NCI-H1048 (cell line): ENCODE measurements at places on chromosomes 16 and 17.

DNA sequence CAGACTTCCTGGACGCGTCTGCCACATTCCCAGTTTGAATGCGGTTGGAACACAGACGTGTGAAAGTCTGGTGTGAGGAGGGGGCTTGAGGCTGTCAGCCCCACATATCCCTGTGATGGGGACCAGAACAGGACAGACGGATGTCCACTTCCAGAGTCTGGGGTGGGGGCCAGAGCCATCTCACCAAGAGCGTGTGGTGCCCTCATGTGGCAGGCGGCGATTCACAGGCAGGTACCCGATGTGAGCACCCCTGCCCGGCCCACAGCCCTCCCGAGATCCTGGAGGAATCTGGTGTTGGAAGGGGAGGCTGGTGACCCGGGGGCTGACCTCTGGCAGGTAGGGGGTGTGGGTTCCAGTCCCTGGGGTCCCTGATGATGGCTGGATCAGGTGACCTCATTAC lies 51.5 kb downstream of the ENGASE start:
- no peak for DNase-seq

DNA sequence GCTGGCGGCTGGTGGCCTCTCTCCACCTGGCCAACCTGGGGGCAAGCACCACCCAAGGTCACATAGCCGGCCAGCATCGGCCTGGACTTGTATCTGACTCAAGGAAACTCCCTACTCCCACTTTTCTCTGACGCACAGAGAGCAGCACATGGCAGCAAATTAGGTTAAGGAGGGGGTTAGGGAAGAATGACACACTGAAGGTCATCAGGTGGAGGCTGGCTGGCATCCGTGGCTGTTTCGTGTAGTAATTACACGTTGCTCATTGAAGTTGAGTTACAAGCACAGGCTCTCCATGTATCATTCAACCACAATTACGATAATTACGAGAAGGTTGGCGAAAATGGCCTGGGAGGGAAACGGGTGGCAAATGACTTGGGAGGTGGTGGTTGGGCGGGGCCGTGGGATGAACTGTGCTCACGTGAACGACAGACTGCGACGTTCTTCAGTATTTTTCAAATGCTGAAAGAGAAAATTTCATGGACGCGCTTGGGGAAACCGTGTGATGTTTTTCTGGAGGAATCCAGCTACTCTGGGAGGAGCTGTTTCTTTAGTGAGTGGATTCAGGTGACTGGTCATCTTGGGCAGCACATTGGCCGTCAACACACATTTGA lies 4.0 kb upstream of the METRNL start:
- no peak for DNase-seq

GRCh38 chr16:11978080-11978479 lies 1.5 kb downstream of the SNX29 start:
- no peak for DNase-seq

DNA sequence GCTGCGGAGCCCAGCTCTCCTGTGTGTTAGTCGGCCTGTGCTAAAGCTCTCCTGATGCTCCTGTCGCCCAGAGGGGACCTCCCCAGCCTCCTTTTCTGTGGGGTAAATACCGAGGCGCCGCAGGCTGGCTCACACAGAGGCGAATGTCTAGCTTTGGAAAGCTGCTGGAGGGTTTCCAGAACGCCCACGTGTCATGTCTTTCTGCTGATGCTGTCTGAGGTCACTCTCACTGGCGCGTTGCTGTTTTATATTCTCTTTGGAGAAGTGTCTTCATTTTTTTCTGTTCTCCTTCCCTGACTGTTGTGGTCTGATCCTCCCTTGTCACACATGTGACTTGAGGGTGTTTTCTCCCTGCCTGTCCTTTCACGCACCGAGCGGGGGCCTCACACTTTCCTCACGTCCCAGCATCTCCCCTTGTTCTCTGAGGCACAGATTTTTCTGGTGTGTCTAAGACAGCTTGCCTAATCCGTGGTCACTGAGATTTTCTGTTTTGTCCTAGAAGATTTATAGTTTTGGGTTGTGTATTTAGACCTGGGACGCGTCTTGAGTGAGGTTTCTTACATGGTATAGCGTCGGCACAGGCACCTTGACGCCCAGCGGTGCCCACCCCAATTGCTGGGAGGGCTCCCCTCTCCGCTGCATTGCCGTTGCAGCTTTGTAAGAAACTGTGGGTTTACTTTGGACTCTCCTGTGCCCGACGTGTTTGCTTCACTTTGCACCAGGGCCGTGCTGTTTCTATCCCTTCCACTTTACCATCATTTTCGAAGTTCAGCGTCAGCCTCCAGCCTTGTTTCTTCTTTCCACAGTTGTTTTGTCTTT lies 92.1 kb upstream of the ZNF750 start:
- DNase-seq = no peak

- no peak for DNase-seq
Measured at GRCh38 chr17:31690151-31690551, 168.9 kb downstream of the COPRS start.

DNA sequence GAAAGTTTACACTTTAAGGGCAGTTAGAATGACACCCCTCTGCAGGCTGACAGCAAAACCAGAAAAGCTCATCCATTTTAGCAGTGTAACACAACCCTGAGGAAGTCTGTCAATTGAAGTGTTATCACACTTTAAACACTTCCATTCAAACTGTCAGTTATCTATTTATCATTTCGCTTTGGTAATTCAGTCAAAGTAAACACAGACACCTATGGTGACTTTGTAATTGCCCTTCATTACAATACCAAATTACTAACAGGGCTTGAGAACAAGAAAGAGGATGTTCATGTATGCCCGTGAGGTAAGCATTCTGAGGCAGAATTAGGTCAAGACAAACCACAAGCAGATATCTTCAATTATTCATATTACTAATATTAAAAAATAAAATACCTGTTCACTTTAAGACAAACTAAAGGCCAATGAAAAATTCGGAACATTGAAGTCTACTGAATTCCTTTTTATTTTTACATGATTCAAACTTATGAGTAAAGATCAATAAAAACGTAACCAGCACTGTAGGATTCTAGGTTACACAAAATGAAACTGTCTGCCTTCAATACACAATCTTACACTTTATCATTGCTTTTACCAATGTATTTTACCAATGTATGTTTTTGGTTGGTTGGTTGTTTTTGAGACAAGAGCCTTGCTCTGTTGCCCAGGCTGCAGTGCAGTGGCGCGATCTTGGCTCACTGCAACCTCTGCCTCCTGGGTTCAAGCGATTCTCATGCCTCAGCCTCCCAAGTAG lies 57.1 kb downstream of the BRIP1 start:
- DNase-seq = no peak

DNA sequence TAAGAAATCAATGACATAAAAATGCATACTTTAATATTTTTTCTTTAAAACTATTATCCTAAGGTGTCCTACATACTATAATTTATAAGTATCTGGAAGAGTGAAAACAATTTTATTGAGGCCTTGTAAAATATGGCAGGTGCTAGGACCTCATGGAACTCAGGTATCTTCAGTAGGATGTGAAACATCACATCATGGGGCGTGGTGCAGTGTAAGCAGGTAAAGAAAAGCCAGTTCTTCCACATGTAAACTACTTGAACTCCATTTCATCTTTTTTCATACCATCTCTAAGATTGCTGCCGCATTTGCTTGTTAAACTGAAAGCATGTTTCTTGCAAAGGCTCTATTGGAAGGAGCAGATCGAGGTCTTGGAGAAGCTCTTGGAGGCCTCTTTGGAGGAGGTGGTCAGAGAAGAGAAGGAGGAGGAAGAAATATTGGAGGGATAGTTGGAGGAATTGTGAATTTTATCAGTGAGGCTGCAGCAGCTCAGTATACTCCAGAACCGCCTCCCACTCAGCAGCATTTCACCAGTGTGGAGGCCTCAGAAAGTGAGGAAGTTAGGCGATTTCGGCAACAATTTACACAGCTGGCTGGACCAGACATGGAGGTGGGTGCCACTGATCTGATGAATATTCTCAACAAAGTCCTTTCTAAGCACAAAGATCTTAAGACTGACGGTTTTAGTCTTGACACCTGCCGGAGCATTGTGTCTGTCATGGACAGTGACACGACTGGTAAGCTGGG lies at the start of gene CAPNS2:
CAPNS2 (plus strand) TSS at position 253 of the 744 bp plus-strand sequence; CDS start at position 326, 73 bp downstream.
- DNase-seq = no peak

- no peak for DNase-seq
Measured at GRCh38 chr17:46078675-46079074, 79.6 kb downstream of the STH start.

DNA sequence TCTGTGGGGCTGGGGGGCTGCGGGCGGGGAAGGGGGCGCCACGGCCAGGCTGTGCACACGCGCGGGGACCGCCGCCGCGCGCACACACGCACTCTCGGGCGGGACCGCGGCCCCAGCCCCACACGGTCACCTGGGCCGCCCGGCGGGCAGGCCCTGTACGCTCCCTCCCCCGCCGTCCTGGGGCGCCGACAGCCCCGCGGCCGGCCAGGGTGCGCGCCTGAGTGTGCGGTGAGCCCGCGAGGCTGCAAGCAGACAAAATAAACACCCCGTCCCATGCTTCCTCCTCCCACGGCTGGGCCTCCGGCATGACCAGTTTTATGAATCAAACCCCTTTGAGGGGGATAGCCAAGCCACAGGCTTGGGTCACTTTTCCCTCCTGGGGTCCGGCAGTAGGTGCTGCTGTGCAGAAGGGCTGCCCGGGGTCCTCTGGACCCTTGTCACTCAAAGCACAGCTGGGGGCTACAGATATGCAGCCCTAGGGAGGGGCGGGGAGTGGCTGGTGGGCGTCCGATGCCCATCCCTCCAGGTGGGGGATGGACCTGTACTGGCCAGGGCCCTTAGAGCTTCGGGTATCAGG lies 441 bp downstream of the VASN start:
- DNase-seq = no peak

- peak; percentile 0 for DNase-seq
Measured at GRCh38 chr16:73147958-73148357, 100.0 kb upstream of the ZFHX3 start.

DNA sequence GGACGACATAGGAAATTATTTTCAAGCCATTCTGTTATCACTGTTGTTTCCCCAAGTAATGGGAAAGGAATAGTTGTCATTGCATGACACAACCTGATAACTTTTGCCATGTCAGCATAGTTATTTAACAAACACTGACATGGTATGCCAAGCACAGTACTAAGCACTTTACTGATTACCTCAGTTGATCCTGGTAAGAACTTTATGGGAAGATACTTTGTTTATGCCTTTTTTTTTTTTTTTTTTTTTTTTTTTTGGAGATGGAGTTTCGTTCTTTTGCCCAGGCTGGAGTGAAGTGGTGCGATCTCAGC lies 15.7 kb upstream of the PNPO start:
- no peak for DNase-seq

DNA sequence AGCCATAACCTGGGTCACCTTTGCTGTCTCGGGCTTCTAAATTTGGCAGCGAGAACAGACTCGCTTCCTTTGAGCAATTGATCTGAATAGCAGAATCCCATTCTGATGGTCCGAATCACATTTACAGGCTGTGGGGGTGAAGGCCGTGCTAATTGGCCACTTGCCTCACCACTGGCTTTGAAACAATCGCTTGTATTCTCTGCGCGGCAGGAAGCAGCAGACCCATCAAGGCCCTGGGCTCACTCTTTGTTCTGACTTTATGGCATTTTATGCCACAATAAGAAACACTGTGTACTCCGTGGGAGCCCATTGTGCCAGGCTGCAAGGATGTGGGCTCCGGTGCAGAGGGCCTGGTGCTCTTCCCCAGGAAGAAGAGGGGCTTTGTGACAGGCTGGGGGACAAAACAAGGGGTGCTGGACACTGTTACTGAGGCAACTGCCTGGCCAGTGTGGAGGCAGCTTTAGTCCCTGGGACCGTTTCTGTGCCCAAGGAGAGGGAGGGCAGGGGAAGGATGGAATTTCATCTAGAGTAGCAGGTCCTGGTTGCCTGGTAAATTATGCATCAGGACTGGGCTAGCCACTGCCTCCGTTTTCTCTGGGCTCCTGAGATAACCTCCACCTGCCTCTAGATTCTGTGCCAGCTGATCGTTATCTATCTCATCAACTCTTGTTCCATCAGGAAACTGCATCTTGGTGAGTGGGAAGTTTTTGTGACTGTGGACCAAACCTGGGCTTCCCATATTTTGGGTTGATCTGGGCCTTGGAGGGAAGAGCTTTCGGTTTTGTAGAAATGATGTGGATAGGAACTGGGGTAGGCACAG lies 78.5 kb downstream of the MRC2 start:
- no peak for DNase-seq

- DNase-seq = no peak
Measured at GRCh38 chr16:2001456-2002355, 7.9 kb downstream of the ZNF598 start.

DNA sequence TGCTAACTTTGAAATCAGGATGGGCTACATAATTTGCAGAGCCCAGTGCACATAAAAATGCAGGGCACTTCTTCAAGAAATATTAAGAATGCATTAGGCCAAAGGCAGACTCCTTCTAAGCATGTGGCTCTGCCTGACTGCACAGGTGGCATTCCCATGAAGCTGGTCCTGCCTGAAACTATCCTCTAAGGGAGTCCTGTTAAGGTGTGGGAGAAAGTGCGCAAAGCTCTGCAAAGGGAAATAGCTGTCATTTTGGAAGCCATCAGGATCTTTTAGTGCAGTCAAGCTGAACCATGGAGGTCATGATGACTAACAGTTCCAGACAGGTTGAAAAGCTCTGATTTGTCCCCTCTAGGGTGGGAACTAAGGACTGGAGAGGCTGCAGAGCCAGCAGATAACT lies 41.9 kb upstream of the CRHR1 start:
- no peak for DNase-seq

- DNase-seq = no peak
Measured at GRCh38 chr17:16353317-16354174, at the start of gene CENPV. Gene CENPV, minus strand, starts transcription at chr17:16353469. Its CDS starts 33 bp downstream, at chr17:16353436.

GRCh38 chr16:64346080-64346479 lies 775.8 kb downstream of the CDH11 start:
- no peak for DNase-seq

DNA sequence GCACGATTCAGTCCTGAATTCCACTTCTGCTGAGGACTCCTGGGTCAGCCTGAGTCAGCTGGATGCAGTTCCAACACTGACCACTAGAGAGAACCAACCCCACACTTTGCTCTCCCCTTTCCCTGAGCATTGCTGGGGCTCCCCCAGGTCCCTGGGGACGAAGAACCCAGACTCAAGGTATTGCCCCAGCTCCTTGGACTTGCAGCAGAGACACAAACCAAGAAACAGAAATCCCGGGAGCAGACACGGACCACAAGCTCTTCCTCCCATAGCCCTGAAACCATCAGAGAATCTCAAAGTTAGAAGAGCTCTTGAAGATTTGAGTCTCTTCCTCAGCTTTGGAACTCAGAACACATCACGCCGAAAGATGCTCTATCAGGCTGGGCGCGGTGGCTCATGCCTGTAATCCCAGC lies 678 bp upstream of the GH1 start:
- DNase-seq = no peak

GRCh38 chr17:80455784-80456183 lies 20.6 kb downstream of the NPTX1 start:
- no peak for DNase-seq

GRCh38 chr16:12010388-12011251 lies 34.1 kb downstream of the SNX29 start:
- DNase-seq = no peak

DNA sequence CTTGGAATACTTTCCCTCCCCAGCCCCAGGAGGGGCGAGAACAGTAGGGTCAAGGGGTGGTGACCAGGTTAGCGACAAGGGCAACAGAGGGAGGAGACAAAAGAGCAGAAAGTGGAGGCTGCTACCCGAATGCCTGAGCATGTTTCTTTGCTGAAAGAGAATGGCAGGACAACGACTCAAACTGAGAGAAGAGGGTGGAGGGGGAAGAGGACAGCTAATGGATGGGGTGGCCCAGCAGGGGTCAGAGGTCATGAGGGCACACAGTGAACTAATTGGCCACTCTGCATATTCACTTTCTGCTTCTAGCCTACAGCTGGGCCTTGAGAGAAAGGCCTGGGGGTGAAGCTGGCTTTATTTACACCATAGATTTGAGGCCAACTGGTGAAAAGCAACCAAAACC lies 19.1 kb upstream of the DDX52 start:
- no peak for DNase-seq
